ENCODE measurements at places on chromosomes 3 and 15.

- no peak for DNase-seq
These were observed 211.5 kb upstream of the P2RY1 start for GRCh38 chr3:152623286-152623911.

DNA sequence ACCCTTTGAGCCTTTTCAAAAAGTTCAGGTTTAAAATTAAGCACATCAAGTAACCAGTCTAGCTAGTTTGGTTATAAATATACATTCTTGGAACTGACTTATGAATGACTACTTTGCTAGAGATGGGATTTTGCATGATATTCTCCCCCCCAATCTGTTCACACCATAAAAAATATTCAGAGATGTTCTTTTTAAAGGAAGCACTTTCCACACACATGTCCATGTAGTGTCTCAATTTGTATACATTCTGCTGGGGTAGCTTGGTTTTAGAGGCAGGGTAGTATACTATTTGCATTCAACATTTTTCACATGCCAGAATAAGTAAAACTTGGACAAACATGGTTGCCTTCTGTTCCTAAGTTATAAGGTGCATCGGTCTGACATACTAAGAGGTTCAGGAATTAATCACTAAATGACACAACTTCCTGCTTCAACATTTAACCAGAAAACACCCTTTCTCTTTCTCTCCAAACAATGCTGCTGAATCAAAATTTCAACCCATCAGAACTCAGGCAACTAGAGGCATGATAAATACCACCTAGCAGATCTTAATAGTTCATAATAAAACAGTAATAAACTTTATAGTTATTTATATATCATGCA lies 57.0 kb downstream of the SUMF1 start:
- DNase-seq, result no peak

GRCh38 chr3:71201939-71202338 lies 381.6 kb downstream of the FOXP1 start:
- peak; percentile 83 for DNase-seq

DNA sequence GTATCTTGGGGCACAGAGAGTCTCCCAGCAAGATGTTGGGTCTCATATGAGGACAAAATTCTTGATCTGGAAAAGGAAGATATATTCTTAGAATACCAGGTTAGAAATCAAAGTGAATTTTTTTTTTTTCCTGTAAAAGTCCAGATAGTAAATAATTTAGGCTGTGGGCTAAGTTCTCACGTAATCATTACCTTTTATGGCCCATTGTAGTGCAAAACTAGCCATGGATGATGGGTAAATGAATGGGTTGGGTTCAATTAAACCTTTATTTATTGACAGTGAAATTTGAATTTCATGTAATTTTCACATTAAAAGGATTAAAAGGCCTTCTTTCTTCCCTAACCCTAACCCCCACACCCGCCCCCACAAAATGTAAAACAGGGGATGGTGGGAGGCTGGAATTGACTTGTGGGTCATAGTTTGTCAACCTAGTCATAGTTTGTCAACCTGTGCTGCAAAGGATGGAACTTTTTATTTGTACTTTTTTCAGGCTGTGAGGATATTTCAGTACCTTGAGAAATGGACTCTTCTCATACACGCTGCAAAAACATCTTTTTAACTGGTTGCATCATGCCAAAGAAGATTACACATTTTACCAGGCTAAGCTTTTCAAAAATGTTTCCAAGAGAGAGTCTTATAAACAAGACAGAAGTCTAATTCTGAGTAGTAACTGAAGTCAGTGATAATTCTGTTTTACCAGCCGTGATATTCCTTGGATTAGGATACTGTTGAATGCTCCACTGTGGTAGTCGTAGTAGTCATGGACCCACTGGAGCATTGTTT lies 138.8 kb downstream of the AKAP13 start:
- DNase-seq, result no peak

DNA sequence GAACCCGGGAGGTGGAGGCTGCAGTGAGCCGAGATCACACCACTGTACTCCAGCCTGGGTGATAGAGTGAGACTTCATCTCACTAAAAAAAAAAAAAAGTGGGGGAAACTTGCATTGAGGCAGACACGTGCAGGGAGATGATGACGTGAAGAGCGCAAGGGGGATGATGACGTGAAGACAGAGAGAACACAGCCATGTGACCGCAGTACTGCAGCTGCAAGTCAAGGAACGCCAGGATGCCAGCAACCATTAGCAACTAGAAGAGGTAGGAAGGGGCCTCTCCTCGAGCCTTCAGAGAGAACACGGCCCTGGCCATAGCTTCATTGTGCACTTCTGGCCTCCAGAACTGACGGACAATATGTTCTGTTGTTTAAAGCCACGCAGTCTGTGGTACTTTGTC lies 28.3 kb downstream of the RFT1 start:
- DNase-seq, result no peak

DNA sequence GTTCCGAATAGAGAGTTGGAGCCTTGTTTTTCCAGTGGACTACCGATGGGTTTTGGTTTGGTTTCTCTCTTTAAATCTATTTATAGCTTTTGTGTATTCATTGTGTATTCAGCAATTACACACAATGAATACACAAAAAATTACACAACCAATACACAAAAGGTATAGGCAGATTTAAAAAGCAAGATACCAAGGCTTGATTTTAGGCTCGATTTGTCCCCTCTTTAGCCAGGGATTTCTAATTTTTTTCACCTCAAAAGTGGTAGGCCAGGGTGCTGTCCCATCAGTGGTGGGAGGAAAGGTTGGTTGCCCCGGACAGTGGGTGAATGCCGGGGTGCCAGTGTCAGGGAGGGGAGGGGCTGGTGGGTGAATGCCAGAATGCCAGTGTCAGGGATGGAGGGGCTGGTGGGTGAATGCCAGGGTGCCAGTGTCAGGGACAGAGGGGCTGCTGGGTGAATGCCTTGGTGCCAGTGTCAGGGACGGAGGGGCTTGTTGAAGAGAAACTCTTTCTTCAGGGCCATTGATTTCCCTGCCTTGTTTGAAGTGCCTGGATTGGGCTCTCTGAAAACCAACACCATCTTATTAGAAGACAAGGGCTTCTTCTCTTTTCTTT lies 186.2 kb downstream of the GOLGA6L6 start:
- DNase-seq, result peak; percentile 13

DNA sequence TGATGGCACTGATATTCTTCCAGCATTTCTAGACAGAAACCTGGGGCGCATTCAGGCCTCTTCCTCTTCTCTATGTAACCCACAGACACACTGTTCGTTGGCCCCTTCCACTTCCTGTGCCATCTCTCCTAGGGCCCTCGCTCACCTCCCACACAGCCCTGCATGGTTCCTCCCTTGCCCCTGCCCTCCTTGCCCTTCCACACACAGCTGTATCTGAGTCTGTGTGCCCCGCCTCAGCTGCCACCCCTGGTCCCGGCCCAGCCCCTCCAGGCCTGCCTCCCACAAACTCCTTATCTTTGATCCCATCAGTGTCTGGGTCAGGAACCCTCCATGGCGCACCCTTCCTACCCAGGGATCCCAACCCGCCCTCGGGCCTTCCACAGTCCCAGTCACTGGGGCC lies 37.9 kb downstream of the RAB6B start:
- DNase-seq, result no peak

DNA sequence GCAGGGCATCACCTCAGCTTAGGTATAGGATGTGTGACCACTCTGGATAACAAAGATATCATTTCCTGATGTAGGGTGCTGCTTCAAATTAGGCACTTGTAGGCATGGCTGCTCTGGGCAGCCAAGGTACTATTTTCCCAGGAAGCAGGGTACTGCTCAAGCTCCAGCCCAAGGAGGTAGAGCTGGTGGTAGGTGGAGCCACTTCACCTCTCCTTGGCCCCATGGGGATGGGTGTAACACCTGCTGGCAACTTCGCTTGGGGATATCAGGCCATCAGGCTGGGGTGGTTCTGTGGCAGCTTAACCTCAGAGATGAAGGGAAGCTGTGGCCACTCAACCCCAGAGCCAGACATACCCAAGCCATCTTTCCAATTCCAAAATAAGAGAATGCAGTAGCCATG lies 147.1 kb upstream of the IGF1R start:
- no peak for DNase-seq

GRCh38 chr15:76062286-76062685 lies 2.5 kb downstream of the TMEM266 start:
- DNase-seq, result no peak
